CD4-positive, alpha-beta T cell treated with Interleukin-10 for 1 hour (primary cell): ENCODE measurements at places on chromosomes 7 and 10.

- no peak for DNase-seq
Measured at GRCh38 chr7:66238773-66239466, 33.8 kb downstream of the TPST1 start.

DNA sequence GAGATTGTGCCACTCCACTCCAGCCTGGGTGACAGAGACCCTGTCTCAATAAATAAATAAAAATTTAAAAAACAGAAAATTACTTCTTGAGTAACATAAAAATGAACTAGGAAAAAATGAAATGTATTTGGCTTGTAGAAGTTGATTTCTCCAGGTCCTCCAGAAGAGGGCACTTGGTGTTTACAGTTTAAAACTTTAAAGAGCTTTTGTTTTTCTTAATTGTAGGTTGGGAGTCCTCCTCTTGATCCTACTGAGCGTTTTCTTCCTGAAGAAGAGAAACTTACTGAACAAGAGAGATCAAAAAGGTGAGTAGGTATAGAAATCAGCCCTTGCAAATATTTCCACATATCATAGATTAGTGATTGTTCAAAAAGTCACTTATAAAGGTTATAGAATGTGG lies 16.2 kb downstream of the KIFBP start:
- peak; percentile 70 for DNase-seq

GRCh38 chr7:138208142-138208570 lies 131.9 kb downstream of the AKR1D1 start:
- DNase-seq, result no peak

DNA sequence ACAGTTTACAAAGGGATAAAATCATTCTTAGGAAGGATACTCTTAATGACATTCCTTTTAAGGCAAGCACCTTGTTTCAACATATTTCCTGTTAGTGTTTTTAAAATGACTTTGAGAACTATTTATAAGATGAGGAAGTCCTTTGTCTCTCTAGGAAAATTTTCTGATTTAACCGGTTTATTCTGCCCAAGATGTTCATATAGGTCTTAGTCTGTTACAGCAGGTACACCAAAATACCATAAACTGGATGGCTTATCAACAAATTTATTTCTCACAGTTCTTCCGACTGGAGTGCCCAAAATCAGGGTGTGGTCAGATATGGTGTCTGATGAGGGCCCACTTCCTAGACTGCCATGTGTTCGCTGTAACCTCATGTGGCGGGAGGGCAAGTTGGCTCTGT lies 77.9 kb downstream of the GSAP start:
- DNase-seq, result no peak

DNA sequence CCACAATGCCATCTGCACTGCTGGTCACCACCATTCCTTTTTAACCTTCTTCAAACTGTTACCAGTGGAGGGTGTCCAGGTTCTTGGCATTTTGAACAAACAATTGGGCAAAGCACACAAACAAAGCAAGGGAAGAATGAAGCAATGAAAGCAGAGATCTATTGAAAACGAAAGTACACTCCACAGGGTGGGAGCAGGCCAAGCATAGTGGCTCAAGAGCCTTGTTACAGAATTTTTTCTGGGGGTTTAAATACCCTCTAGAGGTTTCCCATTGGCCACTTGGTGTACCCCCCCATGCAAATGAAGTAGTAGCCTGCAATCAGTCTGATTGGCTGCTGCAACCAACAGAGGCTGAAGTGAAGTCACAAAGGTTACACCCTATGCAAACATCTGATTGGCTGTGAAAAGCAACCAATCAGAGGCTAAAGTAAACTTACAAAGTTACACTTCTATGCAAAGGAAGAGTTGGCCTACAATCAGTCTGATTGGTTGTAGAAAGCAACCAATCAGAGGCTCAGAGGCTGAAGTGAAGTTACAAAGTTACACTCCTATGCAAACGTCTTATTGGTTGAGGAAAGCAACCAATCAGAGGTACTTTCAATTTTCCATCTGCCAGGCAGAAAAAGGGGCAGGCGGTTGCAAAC lies 103.2 kb upstream of the WAC start:
- DNase-seq, result no peak

GRCh38 chr7:124152859-124153692 lies 120.2 kb upstream of the TMEM229A start:
- no peak for DNase-seq

DNA sequence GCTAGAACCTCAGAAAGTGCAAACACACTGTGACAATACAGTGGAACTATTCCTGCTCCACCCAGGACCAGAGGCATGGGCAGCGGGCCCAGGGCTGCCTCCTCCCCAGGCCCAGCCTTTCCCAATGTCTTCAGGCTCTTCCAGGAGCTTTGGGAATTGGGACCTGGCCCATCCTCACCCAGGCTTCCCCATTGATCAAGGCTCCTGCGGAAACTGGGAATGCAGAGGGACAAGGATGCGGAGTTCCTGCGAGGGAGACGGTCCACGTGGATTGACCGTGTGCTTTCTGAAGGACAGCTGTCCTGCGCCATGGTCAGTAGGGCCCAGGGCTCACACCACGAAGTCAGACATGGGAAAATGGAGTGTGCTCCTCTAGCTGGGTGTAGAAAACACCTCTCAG lies 56.6 kb downstream of the CSGALNACT2 start:
- DNase-seq, result no peak

GRCh38 chr10:5467207-5467535 lies 32.2 kb downstream of the CALML5 start:
- DNase-seq, result no peak

DNA sequence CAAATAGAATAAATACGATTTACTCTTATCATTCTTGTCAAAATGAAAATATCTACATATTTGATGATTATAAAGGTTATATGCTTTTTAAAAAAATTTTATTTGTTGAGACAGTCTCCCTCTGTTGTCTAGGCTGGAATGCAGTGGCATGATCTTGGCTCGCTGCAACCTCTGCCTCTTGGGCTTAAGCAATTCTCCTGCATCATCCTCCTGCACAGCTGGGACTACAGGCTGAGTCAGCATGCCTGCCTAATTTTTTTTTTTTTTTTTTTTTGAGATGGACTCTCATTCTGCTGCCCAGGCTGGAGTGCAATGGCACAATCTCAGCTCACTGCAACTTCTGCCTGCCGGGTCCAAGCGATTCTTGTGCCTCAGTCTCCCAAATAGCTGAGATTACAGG lies 48.9 kb downstream of the PUS7 start:
- no peak for DNase-seq

- no peak for DNase-seq
Measured at GRCh38 chr10:57925045-57925444, 342.6 kb downstream of the IPMK start.

DNA sequence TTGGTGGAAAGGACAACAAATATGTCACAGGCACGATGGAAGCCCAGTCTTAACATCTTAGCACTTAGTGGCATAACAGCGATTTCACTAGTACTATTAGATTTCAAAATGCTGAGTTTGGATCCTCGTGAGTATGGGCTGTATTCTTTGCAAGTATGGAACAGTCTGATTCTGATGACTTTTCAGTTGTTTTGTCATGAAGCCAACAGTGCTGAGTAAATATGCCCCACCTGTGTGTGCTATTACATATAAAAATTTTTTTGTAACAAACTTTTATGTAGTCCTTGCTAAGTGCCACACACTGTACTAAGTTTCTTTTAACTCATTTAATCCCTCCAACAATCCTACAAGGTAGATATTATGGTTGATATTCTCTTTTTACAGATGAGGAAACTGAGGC lies 30.8 kb downstream of the MTURN start:
- no peak for DNase-seq

DNA sequence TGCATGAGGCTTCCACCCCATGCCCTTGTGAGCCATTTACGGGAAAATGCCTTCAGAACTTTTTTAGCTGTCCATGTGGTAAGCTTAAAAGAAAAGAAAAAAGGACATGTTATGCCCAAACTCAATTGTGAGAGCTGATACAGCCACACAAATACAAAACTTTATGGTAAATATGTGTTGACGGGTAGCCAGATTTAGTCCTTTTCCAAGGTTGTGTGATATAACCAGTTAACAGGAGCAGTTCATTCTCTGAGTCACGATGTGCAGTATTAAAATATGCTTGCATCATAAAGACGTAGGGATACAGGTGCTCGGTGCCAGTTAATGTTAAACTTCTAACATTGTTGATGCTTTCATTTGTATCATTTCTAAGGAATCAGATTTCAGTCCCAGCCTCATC lies 350.4 kb downstream of the DNAJB6 start:
- no peak for DNase-seq

DNA sequence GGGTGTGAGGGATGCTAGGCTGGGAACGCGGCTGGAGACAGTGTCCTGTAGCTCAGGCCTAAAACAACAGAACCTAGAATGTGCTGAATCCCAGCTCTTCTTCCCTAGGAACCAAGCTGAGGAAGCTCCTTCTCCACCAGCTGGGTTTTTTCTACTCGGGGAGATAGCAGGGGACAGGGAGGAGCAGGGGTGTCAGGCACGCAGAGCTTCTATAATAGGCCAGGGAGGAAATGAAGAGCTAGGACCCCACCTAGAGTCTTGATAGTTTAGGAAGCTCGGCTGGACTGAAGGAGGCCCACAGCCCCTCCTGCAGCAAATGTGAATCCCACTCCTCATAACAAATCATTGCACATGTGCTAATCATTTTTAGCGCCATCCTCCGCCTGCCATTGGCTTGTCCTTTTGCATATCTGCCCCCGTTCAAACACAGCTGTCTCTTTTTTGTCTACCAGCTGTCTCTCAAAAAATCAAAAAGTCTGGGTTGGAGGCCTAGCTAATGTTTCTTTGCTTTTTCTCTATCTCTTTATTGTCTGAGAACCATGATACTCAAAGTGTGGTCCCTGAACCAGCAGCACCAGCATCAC lies 24.1 kb upstream of the FAM180A start:
- DNase-seq, result no peak

DNA sequence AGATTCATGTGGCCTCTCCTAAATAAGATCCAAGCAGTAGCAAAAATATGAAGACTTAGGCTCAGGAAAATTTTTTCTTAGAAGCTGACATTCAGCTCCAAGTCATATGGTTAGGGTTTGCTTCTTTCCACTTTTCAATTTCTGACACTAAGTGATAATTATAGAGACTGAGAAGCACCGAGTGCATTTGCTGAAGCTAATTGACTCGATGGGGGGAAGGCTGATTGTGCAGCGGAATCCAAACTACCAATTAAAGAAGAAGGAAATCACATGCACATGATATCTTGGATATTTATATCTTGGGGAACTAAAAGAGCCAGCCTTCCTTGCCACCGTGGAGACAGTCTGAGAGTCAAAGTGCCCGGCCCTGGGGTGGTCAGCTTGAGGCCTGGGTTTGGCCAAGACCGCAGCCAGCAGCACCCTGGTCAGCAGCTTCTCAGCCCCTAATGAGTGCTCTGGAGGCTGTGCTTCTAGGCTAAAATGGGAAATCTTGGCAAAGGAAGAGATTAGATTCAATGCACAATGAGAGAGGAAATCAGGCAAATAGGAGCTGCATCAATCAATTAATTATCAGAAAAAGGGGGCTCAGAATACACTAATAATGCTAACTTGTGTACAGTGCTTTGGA lies 589.3 kb downstream of the NRG3 start:
- DNase-seq, result no peak

DNA sequence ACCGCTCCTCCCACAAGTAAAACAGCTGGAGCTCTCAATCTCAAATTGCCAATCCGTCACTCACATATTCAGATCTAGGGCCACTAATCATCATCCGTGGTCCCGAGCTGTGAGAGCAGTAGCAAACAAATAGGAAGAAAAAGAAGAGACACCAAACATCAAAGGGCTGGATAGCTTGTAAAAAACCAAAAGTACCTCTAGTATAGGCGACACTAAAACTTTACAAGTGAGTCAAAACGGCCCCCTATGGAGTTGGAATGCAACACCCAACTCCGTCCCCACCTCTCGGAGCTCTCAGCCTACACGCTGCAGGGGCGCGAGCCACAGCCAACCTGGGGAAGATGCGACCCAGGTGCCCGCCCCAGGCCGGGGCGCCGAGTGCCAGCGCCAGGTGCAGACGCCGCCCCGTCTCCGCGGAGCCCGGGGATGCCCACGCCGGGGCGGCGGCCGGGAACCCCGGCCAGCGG lies 581 bp downstream of the FAM3C start:
- peak; percentile 60 for DNase-seq

GRCh38 chr10:121033366-121033765 lies 182.2 kb downstream of the WDR11 start:
- DNase-seq, result no peak

DNA sequence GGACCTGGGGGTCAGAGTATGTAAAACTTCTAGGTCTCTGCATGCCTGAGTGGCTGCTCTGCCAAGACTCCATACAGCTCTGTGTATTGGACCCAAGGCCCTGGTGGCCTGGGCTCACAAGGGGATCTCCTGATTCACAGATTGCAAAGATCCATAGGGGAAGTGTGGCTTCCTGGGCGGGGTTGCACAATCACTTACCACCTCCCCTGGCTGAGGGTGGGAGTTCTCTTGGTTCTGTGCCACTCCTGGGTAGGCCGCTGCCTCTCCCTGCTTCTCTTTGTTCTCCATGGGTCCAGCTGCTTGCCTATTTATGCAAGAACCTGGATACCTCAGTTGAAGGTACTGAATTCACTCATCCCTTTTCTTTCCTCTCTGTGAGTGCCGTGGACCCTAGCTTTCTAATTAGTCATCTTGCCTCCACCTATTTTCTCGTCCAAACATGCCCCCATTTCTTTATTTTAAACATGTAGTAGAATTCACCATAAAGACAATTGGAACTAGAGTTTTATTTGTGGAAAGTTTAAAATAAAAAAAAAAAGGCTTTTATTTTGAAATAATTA lies 18.5 kb upstream of the AGR3 start:
- DNase-seq, result no peak

GRCh38 chr7:20395104-20395503 lies 64.4 kb downstream of the ITGB8 start:
- DNase-seq, result no peak

DNA sequence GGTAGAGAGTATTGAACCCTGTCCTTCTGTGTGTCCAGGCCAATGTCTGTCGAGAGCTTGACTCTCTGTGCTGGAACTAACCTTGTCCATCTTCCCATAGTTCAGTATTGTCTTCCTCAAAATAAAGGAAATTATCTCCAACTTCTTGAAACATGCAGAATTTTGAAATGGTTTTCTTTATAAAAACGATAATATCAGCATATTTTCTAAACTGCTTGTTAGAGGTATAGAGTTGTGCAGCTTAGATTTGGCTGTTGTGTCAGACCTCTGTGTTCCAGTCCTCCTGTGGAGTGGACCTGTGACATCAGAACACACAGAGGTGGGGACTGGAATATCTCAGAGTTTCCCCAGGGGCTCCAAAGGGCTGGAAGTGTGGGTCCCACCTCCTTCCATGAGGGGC lies 22.2 kb upstream of the AKR1E2 start:
- no peak for DNase-seq

GRCh38 chr10:7038416-7038815 lies 372.4 kb downstream of the SFMBT2 start:
- no peak for DNase-seq

- DNase-seq, result no peak
Measured at GRCh38 chr7:139523199-139523941, at the start of gene CLEC2L. Gene CLEC2L (plus strand): TSS chr7:139523685. CDS start chr7:139523928, 243 bp downstream.

- no peak for DNase-seq
Measured at GRCh38 chr10:122170802-122171201, 100.3 kb upstream of the BTBD16 start.

DNA sequence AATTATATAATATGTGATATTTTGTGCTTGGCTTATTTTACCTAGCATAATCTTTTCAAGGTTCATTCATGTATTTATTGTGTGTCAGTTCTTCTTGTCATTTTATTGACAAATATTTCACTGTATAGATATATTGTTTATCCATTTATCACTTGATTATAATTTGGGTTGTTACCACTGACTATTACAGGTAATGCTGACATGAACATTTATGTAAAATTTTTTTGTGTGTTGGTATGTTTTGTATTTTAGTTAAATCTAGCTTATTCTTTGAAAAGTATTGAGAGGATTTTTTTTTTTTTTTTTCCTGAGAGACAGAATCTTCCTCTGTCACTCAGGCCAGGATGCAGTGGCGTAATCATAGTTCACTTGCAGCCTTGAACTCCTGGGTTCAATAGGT lies 107.7 kb downstream of the MAPK8 start:
- DNase-seq, result no peak
